ENCODE measurements at places on chromosomes 12 and 14. TPM values are rescaled to one million over a fixed set of nuclear protein-coding genes. Genes with fewer than 3 reads are reported as not detected.

GRCh38 chr12:87246726-87247125 lies 782.5 kb downstream of the C12orf50 start:
- DNase-seq = no peak

DNA sequence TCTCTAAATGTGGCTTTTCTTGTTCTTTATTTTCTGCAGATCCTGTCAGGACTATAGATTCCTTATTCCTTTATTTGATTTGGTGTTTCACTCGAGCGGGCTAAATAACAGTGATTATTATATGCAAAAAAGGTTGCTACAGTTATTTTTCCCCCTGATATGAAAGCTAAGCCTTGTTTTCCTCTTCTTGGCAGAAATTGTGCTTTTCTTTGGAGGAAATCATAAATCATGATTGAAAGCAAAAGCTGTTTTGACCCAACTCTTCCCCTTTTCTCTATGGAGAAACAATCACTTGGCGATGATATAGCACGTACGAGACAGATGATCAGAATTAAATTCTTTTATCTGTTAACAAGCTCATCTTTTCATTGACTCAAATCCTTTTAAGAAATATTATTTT lies 31.4 kb downstream of the PPFIBP1 start:
- no peak for DNase-seq

GRCh38 chr12:88029093-88029665 lies at the start of gene C12orf50:
TSS of gene C12orf50 (minus strand) at chr12:88029401. CDS start at chr12:88026962, 2,439 bp downstream.
- DNase-seq = no peak

DNA sequence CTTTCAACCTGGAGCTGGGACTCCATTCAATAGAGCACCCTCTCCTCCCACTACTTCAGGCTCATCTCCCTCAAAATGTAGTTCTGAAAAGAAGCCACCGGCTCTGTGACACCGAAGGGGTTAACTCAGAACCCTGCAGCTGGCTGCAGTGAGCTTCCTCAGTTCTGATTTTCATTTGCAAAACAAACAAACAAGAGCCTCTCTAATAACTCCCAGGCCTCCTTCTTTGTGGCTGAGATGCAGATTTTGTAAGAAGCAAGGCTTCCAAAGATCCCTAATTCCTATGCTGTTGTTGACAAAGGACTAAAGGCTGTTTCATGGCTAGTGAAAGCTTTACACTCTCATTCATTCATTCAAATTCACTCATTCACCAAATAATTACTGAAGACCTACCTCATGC lies 333.4 kb upstream of the TBX3 start:
- DNase-seq = no peak

GRCh38 chr12:109286652-109287051 lies 22.4 kb downstream of the FOXN4 start:
- DNase-seq = no peak

GRCh38 chr12:8057839-8058238 lies 8.3 kb downstream of the C3AR1 start:
- DNase-seq = no peak

- DNase-seq = no peak
Measured at GRCh38 chr14:95784137-95784536, 70.2 kb upstream of the TCL1A start.

- DNase-seq = no peak
Measured at GRCh38 chr14:64074961-64075612, 219.1 kb downstream of the ESR2 start.

DNA sequence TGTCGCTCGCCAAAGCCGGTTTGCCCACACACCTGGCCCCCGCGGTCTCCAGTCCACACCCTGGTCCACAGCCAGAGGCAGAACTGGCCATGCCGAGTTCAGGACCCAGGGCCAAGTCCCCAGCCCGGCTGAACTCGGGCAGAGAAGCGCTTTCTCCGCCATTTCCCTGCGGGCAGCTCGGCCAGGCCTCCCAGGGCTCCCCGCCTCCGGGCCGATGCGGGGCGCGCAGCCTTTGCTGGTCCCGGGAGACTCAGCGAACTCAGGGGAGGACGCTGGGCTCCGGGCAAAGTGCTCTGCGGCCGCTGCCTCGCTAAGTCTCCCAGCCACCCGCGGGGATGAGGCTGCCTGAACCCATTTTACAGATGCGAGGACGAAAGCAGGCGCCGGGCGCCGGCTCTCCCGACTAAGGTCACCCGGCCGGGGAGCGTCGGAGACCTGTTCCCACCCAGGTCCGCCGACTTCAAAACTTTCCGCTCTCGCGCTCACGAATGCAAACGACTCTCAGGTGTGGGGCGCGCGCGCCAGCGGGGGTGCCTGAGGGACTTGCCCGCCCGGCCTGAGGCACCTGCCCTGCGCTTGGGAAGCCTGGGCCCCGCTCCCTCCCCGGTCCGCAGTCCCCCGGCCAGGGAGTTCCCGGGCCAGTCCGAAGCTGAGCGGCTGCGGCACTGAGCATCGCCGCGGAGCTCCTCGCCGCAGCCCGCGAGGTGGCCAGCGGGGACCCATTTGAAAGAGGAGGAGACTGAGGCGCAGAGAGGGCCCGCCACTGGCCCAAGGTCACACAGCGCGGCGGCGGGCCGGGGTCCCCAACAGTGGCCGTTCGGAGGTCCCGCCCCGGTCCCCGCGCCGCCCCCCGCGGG lies 627 bp downstream of the TESC start:
- DNase-seq = no peak

DNA sequence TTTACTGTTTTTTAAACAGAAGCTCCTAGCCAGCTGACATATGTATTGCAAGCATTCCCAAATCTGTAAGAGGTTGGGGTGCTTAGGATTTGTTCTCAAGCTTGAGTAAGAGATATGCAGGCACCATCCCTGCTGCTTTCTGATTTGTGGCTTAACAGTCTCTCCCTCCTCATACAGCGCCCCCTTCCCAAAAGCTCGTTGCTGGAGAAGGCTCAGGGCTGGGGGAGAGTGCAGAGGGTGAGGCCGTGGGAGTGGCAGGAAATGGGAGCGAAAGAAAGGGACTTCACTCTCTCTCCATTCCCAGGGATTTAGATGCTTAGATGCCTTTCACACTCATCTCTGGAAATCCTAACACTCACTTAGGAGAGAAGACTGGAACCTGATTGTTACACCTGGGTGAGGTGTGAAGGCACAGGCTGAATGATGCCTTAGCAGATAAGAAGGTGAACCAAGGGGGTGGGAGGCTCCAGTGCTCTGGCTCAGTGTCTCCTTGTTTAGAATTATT lies 172.0 kb downstream of the C12orf75 start:
- no peak for DNase-seq

DNA sequence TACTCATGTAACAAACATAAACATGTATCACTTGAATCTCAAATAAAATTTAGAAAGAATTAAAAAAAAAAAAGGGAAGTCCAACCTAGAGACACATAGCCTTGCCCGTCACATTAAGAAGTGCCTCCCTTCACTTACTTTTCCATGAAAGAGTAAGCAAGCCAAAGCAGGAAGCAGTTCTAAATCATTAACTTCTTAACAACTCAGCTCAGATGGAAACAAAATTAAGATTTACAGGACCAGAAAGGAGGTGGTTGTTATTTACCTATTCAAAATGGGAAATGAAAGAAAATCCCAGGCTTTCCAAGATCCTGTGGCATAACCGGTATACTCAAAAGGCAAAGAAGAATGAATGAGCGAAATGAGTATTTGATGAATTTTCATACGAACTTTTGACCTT lies 258.6 kb upstream of the DCN start:
- DNase-seq = no peak

DNA sequence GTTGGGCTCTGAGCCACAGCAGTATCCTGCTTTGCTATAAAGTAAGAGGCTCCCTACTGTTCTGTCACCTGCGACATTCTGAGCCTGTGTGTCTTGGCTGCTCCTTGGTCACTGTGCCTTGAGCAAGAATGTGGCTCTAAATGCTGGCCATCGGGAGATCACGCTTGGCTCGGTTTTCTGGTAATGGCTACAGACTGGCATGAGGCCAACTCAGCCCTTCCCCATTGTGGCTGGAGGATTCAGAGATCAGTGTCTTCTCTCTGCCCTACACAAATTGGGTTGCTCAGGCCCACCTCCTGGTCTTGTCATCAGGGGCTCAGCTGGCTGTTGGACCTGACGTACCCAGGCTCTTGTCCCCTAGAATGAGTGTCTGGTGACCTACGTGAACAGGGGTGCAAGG lies 94.5 kb downstream of the PLXNC1 start:
- no peak for DNase-seq

DNA sequence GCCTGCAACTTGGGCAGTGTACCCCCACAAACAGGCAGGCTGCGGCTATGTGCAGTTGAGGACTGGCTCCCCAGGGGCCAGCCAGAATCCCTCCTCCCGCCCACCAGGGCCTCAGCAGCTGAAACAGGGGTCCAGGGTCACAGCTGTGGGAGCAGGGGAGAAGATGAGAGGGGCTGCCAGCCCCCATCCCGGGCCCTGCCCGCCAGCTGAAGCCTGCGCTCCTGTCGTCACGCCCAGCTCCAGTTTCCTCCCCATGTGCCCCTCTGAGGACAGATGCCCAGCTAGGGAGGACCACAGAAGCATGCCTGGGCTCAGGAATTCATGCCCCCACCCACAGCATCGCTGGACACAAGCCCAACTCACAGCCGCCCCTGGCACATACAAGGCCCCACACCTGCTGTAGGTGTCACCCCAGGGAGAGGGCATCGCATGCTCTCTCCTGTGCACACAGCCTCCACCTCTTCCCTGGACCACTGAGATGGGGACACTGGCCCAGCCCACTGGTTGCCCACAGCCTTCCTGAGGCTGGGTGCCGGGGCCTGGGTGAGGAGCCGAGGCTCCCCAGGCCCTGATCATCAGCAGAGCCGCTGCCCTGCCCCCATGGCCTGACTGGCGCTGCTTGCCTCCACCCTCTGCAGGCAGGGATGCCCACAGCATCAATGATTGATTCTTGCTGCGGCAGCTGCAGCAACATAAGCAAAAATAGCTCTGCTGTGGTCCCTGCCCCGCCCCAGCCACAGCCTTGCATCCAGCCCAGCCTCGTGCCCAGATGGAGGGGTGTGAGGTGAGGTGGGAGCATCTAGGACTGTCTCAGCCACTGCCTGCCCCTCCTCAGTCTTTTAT lies 3.7 kb upstream of the CLBA1 start:
- peak; percentile 44 for DNase-seq

- no peak for DNase-seq
Measured at GRCh38 chr12:13227191-13227590, 30.7 kb downstream of the EMP1 start.

GRCh38 chr12:104935886-104936285 lies 22.2 kb downstream of the SLC41A2 start:
- no peak for DNase-seq

DNA sequence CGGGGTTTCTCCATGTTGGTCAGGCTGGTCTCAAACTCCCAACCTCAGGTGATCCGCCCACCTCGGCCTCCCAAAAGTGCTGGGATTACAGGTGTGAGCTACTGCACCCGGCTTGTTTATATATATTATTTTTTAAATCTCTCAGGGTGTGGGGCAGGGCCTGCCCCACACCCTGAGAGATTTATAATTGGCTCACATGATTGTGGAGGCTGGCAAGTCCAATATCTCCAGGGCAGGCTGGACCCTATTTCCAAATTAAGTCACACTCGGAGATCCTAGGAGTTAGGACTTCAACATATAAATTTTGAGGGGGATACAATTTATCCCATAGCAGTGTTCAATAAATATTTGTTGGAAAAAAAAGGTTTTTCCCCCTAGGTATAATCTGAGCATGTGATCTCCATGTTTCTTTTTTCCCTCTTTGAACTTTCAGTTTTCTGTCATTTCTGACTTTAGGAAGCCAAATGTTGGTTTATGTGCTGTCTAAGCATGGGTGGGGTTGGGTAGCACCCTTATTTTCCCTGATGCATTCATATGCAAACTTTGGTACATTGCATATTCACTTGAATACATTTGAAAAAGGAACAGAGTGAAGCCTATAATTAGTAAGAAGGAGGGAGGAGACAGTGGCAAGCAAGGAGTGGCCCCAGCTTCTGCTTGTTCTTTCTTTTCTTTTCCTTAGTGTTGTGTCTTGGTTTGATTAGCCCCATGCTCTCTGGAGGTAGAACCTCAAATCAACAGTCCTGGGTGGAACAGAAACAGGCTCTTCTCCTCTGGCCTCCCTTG lies 8.7 kb upstream of the A2ML1 start:
- no peak for DNase-seq

DNA sequence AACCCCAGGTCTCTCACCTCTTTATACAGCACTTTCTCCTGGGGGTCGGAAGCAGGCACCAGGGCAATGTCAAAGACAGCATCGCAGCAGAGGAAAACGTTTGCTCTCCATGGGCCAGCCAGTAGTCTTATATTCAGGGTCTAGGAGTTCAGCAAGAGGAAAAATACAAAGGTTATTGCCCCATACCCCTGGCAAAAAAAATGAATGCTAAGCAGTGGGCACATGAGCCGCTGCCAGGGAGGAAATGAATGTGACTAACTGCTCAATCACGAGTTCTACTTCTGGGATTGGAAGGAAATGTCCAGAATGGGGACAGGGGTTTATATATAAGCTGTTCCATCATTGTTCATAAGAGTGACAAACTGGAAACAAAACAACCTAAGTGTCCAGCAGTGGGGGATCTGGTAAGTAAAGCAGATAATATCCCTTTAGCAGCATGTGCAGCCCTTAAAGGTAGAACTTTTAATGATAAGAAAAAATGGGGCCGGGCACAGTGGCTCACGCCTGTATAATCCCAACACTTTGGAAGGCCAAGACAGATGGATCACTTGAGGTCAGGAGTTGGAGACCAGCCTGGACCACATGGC lies 53.8 kb downstream of the PHETA1 start:
- DNase-seq = no peak

GRCh38 chr14:99158646-99159165 lies 113.3 kb downstream of the BCL11B start:
- DNase-seq = no peak

DNA sequence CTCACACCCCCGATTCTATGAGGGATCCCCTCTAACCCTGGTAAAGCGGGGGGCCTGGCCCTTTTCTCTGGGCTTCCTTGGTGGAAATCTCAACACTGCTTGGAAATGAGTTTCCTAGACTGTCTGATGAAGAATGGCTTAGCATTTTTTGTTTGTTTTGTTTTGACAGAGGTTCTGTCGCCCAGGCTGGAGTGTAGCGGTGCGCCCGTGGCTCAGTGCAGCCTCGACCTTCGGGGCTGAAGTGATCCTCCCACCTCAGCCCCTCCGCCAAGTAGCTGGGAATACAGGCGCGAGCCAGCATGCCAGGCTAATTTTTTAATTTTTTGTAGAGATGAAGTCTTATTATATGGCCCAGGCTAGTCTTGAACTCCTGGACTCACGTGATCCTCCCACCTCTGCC lies 30.3 kb downstream of the TC2N start:
- DNase-seq = no peak

CNTN1 gene
- 0.60 TPM for total RNA-seq

BEST3 gene
- total RNA-seq = not detected

LHX5 gene
- not detected for total RNA-seq

NT5DC3 gene
- total RNA-seq = 9.3 TPM

PTCSC3 gene
- total RNA-seq = not detected

CACNB3 gene
- 2.6 TPM for total RNA-seq

KRT79 gene
- not detected for total RNA-seq

Data from left lobe of liver (tissue), 2 donors.